ENCODE measurements at places on chromosomes 5 and 9.
A peak's percentile ranks its signal among the peaks of the same experiment; 100 is the strongest.

- no peak for DNase-seq
Observed at GRCh38 chr5:9284272-9284671, 261.6 kb downstream of the SEMA5A start.

DNA sequence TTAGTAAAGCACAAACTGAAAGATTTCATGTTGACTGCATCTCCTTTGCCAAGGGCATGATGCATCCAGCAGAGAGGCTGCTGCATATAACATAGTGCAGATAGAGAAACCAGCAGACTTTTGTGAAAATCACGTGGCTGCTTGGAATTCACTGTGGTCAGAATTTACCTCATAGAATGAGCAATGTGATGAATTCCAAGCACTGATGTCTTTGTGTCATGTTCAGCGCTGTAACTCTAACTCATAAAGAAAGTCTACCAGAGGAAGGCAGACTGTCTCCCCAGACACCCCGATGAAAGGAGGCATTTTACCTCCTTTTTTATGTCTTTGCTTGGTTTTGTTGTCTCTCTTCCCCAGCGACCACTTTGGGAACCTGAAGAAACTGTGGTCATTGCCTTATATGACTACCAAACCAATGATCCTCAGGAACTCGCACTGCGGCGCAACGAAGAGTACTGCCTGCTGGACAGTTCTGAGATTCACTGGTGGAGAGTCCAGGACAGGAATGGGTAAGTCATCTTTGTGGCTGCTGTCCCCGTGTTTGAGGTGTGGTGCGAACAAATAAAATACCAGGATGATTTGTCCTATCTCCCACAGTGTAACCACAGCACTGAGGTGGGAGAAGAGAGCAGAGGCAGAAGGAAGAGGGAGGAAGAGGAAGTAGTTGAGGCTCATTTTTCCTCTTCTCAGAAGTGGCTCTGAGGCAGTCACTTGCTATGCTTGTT lies 42.0 kb downstream of the ITK start:
- peak; percentile 68 for DNase-seq

DNA sequence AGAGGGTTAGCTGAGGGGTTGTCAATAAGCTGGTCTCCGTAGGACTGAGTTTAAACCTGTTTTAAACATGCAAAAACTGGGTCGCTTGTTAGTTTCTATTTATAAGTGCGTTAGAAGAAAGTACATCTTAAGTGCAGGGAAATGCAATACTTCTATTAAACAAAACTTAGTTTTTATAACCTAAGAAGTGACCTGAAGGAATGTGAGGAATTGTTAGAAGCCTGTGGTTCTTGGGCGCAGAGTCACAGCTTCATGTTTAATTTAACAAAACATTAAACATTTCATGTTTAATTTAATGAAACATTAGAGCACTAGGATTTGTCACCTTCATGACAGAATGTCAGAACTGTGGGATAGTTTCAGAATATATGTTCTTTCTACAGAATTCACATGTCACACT lies 469.2 kb upstream of the WWC1 start:
- DNase-seq = no peak

DNA sequence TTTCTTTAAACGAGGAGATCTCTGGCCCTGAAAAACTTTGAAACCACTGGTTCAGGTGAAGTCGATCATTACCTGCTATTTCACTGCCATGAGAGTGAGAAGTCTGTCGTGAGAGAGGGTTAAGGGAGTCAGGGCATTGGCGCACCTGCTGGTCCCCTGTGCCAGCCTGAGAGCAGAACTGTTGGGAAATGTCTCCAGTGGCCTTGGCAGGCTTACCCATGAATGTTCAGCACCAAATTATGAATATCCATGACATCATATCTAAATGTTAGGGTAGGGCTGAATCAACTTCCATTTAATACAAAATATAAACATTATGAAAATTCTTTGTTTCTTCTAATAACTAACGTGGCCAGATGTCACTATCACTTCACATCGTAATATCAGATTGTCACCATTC lies 379.3 kb downstream of the KDM4C start:
- no peak for DNase-seq

- no peak for DNase-seq
Observed at GRCh38 chr5:32057187-32058096, 116.7 kb downstream of the GOLPH3 start.

- DNase-seq = no peak
Observed at GRCh38 chr5:1908931-1909330, 26.2 kb upstream of the IRX4 start.

- DNase-seq = no peak
Observed at GRCh38 chr5:160802592-160802991, 49.4 kb downstream of the ATP10B start.

GRCh38 chr9:75128535-75128934 lies 40.2 kb downstream of the OSTF1 start:
- no peak for DNase-seq

- no peak for DNase-seq
Observed at GRCh38 chr5:21236971-21237427, 1249.0 kb upstream of the CDH18 start.

GRCh38 chr5:55347786-55348185 lies 40.0 kb downstream of the MTREX start:
- no peak for DNase-seq

DNA sequence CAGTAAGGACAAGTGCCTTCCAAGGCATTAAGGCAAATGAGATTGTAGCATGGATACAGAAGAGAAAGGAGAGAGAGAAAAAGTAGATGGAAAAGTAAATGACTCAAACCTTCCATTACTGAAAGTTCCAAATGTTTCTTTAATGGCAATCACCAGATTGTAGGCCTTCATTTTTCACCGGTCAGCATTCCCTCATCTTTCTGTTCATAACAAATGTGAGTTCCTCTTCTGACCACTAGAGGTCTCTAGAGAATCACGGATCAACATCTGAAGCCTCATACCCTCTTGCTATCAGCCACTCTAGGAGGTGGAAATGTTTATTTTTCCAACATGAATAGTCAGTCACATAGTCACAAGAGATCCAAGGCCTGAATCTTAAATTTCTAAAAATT lies 73.6 kb upstream of the RPS23 start:
- no peak for DNase-seq

GRCh38 chr9:101465326-101465915 lies 29.8 kb upstream of the ALDOB start:
- DNase-seq = no peak

DNA sequence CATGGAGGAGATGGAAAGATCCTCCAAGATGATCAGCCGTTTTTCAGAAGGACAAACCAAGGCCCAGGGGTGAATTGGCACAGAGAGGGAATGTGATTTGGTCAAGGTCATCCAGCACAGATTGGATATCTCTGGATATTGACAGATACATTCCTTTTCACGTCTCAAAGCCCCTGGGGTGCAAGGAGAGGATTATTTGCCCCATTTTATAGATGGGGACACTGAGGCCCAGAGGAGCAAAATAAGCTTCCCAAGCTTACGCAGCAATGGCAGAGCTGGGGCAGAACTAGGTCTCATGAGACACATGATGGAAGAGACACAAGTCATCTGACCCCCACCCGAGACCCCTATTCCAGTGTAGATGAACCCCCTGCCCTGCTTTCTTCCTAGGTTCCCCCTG lies 895 bp upstream of the PDGFRB start:
- no peak for DNase-seq

DNA sequence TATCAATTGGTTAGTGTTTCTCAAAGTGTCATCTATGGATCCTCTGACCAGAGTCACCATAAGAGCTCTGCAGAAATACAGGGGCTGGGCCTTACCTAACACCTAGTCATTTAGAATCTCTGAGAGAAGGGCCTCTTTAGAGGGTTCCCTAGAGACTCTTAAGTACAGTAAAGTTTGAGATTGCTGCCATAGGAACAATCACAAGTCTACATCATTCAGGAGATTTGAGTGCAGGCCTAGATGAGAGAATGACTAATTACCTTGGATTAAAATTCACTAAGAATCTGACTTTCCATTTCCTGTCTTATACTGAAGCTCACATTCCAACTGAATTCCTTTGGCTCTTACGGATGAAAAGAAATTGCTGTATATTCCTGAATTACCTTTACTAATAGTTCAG lies 182.1 kb upstream of the PTGER4 start:
- no peak for DNase-seq

DNA sequence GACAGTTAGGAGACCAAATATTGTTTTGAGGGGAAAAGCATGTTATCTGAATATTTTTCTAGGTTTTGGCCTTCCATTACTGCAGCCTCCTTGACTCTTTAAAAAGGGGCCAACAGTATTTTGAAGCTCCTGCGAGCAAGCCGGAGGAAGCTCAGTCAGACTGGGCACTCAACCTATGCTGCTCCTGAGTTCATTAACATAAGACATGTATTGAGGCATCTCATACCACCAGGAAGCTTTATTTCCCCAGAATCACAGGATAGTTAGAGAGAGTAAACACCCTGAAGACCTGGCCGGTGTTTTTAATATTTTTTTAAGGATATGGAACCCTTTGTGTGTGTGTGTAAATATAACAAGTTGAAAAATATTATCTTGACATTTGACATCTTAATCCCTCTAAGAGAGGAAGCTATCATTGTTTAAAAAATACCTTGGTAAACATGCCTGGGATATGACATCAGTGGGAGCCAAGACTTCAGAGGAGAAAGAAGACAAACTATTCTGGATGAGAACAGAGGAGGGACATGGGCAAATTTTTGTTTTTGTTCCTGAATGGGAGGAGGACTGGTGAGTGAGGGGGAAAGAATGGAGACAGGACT lies 139.3 kb upstream of the SLIT3 start:
- DNase-seq = no peak

All from activated T-cell treated with anti-CD3 and anti-CD28 coated beads for 24 hours (primary cell).